ENCODE measurements at places on chromosomes 1 and 21. TPM values are rescaled to one million over a fixed set of nuclear protein-coding genes. Genes with fewer than 3 reads are reported as not detected.

VAV3 gene
- polyA plus RNA-seq, result 4.7 TPM

FAM110D gene
- polyA plus RNA-seq, result 1.2 TPM

YOD1 gene
- polyA plus RNA-seq, result 14.0 TPM

POMGNT1 gene
- 99.2 TPM for polyA plus RNA-seq

GRCh38 chr1:204921855-204922516, 51.3 kb downstream of the NFASC start:
- DNase-seq, result no peak

- no peak for DNase-seq
These were observed 150.3 kb downstream of the NUF2 start for GRCh38 chr1:163471779-163472650.

DNA sequence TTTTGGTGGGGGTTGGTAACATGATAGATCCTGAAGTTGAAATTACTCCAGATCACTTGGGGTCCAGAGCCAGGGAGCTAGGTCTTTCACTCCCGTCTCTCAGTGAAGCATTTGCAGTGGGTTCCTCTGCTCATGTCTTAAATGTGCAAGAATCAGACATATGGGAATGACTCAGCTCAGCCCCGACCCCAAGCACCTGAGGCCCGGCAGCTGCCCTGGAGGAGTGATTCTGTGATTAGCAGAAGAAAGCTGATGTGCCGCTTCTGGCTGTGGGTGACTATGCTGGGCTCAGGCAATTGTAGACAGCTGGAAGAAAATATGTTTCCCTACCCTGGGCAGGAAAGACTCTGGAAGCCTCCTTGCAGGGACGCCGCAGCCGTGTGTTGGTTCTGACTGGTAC, 601.7 kb downstream of the NPHP4 start:
- DNase-seq, result no peak

All from left renal pelvis (tissue), 4 donors.